Stimulated activated CD8-positive, alpha-beta memory T cell treated with anti-CD3 and anti-CD28 coated beads, Interleukin-12 subunit alpha, Interleukin-12 subunit beta, amount 100 ng/mL, for 1 hour (primary cell): ENCODE measurements at places on chromosomes 3 and 15.

DNA sequence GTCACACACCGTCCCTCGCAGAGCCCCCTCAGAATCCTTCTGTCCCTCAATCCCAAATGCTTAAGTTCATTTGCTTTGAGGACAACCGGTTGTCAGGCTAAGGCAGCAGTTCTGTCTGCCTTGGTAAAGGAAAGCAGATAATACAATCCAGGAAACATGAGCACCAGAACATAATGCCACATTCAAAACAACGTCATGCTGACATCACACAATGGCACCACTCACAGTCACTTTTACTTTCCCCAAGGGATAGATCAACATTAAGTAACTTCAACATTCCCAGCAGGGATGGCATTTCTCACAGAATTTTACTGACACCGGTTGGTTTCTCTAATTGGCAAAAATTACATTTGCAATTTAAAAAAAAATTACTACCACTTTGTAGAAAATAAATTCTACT lies 74.6 kb upstream of the PSMD6 start:
- no peak for DNase-seq

- no peak for DNase-seq
Measured at GRCh38 chr3:15486020-15486419, 35.5 kb downstream of the COLQ start.

- DNase-seq, result no peak
Measured at GRCh38 chr3:114928989-114929640, 218.0 kb downstream of the ZBTB20 start.

- DNase-seq, result no peak
Measured at GRCh38 chr3:180467177-180467576, 134.8 kb upstream of the TTC14 start.

- DNase-seq, result no peak
Measured at GRCh38 chr3:51044982-51045381, 340.1 kb upstream of the MANF start.

- DNase-seq, result no peak
Measured at GRCh38 chr3:196706327-196706726, 5.7 kb downstream of the CEP19 start.

DNA sequence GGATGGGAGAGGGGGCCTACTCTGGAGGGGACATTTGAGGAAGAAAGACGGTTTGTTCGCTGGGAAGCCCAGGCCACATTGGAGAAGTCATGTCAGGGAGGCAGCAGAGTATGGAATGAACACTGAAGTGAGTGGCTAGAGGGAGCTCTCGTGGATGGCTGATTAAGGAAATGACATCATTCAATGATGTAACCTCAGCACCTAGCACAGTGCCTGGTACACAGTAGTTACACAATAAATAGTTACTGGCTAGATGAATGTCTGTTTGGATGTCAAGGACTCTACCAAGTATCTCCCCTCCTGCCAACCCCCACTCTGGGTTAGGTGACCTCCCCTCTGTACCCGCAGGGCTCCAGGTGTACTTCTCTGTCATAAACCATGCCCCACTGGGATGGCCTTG lies 121.1 kb downstream of the CLSTN2 start:
- no peak for DNase-seq

DNA sequence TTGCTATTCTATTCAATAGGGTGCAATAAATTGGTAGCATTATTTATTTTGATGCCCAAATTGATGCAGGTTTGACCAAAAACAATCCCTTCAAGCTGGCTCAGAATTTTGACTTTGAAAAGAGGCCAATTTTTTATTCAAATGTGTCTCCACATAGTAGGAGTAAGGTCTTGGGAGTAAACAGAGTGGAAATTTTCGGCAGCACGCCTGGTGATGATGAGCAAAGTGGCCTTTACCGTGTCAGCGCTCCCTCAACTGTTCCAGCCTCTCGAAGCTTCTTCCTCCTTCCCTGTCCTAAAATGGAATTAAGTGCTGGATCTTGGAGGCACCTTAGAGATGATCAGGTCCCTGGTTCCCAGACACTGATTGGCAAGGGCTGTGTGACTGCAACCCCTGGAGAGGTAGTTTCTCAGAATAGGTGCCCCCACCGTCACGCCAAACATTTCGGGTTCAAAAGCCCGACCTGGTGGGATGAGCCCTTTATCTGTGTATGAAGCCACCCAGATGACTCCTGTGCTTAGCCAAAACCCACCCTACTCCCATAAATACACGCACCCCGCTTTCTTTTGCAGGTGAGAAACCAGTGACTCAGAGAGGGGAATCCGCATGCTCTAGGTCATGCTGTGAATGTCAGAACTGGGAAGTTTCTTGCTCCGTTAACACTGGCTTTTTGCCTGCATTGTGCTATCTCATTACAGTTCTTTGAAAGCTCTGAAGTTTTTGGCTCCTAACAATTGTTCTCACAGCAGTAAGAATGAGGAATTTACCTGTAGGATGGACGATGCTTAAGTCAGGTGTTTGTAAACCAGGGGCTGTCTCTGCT lies 89.1 kb downstream of the CRYGS start:
- DNase-seq, result no peak
